Caco-2 (cell line): ENCODE measurements at places on chromosomes 7 and 10. TPM values are rescaled to one million over a fixed set of nuclear protein-coding genes. Genes with fewer than 3 reads are reported as not detected.

GPRIN2 gene
- 3.0 and 3.7 TPM in 2 replicates for total RNA-seq

MICU1 gene
- 68.8 and 83.2 TPM in 2 replicates for total RNA-seq

FAM131B gene
- 20.2 and 22.3 TPM in 2 replicates for total RNA-seq

NRG3 gene
- 0.66 and 1.1 TPM in 2 replicates for total RNA-seq

FAM25C gene
- total RNA-seq = not detected in 2 replicates

CRYGN gene
- total RNA-seq = not detected in 2 replicates

SLC35B4 gene
- total RNA-seq = 17.1 and 18.2 TPM in 2 replicates

PHKG1 gene
- 1.1 and 1.6 TPM in 2 replicates for total RNA-seq

ANKRD26 gene
- 16.2 and 17.5 TPM in 2 replicates for total RNA-seq

AGAP5 gene
- 14.3 and 16.7 TPM in 2 replicates for total RNA-seq

FZD1 gene
- 1.2 and 1.5 TPM in 2 replicates for total RNA-seq

DNA sequence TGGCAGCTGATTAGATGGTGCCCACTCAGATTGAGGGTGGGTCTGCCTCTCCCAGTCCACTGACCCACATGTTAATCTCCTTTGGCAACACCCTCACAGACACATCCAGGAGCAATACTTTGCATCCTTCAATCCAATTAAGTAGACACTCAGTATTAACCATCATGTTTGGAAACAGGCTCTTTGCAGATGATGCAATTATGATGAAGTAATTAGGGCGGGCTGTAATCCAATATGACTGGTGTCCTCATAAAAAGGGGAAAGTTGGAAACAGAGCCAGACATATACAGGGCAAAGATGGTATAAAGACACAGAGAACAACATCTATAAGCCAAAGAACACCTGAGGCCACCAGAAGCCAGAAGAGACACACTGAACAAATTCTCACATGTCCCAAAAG is 658.6 kb downstream of the CCSER2 start:
- no peak for DNase-seq

GRCh38 chr7:36264913-36265516 is 112.0 kb downstream of the EEPD1 start:
- DNase-seq = no peak

DNA sequence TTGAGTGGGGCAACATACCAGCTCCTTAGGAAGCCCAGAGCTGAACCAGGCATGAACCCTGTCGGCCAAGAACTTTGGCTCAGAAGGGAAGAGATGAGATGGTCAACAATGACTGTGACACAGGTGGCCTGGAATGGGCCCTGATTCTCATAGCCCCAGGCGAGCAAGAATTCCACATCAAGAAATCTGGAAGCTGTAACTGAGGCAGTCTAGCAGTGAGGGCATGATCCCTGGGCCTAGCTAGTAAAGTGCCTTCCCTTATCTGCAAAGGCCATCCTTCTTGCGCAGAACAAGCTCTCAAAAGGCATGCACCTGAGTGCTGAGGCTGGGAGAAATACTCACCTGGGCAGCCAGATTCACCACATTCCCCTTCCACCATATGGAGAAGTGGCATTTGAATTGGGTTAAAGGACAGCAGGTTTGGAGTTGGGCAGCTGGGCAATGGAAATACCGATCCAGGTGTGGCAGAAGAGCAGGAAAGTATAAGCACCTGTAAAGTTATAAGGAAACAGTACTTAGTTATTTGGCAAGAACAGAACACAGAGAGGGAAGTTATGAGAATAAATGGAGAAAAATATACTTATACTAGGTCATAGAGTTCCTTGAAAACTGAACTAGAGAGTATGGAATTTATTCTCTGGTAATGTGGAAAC is 78.6 kb upstream of the CAPZA2 start:
- DNase-seq = peak; percentile 62

DNA sequence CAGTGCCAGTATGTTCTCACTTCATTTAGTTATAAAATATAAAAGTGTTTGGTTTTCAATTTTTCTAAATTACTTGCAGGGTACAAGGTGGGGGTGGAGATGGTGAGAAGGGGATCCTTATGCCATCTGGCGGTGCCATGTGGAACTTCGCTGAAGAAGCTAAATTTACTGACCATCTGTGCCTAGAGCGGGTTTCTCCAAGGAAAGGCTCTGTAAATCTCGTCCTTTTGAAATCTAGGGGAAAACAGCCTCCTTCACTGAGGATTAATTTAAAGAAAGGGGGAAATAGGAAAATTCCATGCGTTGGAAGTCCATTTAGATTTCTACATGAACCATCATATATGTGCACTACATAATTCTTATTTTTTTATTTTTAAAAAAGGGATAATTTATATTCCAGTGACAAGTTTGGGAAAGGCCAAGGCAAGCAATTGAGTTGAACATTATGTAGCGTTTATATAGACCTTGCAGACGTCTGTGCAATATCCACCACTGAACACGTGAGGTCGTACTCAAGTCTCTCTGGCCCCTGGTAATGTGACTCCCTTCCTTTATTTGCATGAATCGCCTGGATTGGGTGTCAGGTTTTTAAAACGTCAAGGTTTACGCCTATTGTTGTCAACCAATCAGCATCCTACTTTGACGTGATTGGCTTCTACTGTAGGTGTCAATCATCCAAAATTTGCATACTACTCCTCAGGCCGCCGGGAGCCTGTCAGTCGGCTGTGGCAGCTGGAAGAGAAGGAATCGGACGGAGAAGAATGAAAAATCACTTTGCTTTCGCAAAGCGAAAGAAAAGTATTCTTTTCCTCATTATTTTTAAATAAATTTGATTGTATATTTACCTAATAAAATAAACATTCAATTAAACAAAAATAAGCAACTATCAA is 297.1 kb upstream of the NFE2L3 start:
- DNase-seq = peak; percentile 94

DNA sequence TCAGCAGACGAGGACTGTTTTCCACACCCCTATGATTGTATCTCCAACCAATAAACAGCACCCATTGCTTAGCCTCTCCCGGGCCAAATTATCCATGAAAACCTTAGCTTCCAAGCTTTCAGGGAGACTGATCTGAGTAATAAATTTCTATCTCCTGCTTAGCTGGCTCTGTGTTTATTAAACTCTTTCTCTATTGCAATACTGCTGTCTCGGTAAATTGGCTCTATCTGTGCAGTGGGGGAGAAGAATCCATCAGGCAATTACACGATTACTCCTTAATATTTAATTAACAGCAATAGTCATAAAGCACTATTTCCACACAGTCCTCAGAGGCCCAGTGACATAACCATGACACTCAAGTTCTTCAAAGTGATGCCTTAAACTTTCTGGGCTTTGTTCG is 1122.8 kb downstream of the TYW1 start:
- no peak for DNase-seq

DNA sequence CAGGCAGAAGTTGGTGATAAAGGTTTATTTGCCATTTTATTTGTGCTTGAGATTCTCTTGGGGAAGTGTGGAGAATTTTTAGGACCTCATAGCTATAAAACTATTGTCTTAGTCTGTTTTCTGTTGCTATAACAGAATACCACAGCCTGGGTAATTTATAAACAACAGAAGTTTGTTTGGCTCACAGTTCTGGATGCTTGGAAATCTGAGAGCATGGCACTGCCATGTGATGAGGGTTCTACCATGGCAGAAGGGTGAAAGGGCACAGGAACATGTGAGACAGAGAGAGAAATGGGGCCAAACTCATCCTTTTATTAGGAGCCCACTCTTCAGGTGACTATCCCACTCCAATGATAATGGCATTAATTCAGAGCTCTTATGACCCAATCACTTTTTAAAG is 12.3 kb downstream of the SUN3 start:
- no peak for DNase-seq

GRCh38 chr7:16889305-16889704 is 7.5 kb upstream of the AGR3 start:
- DNase-seq = no peak

DNA sequence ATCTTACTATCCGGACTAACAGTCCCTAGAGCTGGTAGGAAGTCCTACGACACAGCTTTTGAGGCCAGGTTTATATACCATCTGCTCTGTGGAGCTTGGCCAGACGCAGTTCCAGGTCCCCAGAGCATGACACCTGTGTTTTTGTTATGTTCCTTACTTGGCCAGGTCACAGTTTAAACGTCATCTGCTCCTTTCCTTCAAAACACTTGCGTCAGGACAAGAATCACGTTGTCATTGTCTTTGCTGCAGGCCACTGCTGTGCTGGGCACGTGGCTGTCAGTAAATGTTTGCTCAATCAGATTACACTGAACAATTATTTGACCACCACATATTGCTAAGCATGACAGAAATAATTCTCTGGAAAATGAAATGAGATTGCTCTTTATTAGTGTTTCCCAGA is 23.9 kb downstream of the SLC18A2 start:
- no peak for DNase-seq

DNA sequence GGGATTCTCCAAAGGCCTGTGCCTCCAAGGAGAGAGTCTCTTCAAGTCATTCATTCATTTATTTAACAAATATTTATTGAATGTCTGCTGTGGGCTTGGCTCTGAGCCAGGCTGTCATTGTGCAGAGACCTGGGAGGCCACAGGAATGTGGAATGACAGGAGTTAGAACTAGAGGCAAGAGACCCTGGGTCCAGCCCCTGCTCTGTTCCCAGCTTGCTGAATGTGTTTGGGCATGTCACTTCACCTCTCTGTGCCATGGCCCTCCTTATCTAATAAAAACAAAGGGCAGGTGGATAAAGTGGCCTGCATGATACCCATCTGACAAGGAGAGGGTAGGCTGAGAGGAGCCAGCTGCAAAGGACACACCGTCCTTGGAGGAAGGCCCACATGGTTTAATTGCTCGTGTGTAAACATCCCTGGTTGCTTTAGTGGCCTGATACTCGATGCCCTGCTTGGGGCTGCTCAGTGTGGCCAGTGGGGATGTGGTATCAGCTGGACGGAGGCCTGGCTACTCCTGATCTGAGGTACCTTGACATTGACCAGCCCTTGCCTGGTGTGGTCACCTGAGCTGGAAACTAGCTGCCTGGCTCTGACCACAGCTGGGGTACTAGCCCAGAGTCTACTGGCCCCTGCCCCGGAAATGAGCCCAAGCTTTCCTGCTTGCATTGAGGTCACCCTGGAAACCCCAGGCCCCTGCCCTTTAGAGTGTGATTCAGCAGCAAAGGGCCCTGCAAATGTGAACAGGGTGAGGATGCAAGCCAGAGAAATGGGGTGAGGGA is 116.2 kb downstream of the CDH23 start:
- DNase-seq = peak; percentile 80

- peak; percentile 74 for DNase-seq
Observed at GRCh38 chr10:72308320-72308987, 34.7 kb downstream of the DDIT4 start.

GRCh38 chr10:129224065-129224464 is 243.0 kb upstream of the MGMT start:
- DNase-seq = no peak

DNA sequence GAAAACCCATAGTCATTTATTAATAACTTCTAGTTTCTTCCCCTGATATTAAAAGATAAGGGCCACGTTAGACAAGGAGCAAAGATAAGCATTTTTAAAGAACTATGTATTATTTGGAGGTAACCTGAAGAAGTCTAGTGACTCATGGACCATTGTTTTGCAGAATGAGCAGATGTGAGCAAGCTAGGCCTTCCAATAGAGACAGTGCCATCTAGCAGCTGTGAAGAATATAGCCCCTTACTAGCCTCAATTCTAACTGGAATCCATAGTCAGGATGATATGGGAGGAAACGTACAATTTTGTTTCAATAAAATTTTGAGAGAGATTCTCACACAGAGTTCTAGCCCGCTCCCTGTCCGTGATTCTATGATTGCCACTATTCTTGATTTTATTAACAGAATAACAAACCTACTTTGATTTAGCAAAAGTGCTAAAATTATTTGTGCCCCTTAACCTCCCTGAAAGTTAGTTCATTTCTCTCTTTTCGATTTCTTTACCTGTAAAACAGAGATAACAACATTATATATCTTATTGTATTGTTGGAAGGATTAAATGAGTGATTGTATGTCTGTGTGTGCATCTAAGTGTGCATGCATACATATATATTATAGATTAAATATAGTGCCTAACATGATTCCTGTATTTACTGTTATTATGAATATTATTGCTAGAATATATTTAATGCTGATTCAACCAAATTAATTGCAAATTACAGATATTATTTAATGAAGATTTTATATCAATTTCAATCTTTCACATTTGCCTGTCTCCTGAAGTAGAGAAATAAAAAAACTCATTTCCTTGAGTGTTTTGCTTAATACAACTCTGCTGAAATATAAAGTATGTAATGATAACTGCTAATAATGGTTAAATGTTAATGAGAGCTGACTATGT is 22.7 kb downstream of the FAM237B start:
- DNase-seq = peak; percentile 41

DNA sequence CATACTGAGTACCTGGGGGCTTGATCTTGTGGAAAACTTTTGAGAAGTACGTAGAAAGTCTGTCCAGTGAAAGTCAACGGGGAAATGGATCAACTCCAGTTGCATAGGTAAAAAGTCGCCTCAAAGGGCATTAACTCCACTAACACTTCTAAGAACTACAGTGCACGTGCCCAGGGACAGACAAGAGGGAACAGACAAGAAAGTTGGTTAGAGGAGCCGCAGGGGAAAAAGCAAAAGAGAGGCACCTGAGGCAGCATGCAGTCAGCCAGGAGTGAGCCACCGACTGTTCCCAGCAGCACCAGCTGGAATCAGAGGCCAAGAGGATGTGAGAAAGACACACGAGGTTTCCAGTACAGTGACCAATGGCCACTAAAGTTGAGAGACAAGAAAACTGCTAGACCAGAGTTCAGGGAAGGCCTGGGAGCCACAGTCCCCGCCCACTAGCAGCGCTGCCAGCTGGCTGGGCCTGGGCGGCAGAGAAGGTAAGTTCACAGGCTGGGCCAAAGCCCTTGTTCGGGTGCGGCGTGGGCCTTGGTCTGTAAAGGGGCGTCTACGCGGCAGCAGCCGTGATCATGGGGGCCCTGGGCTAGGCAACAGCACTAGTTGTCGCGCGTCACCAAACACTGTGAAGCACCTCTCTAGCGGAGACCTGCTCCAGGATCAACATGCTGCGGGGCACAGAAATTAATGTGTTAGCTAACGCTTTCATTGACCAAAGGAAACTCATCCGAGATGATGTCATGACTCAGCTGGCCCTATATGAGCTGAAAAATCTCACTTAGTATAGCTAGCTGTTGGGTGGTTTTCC is 14.0 kb downstream of the ITGB1 start:
- DNase-seq = no peak

- no peak for DNase-seq
Observed at GRCh38 chr10:31593124-31593523, 274.1 kb downstream of the ZEB1 start.

- peak; percentile 65 for DNase-seq
Observed at GRCh38 chr10:72736176-72736827, 44.4 kb downstream of the MCU start.

DNA sequence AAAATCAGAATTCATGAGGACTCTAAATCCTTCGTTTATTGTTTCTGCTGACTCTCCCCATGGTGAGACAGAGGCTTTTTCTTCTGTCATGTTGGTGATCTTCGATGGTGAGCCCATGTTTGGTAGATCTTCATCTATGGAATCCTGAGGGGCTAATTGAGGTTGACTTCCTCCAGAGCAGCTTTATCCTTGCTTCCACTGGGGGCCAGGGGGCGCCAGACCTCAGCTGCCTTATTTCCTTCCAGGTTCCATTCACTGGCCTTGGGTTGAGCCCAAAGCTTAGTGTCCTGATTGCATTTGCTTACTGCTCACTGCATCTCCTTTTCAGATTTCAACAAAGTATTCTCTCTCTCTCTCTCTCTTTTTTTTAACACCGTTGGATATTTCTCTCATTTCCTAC is 80.7 kb downstream of the GCC1 start:
- no peak for DNase-seq

- DNase-seq = no peak
Observed at GRCh38 chr7:28217143-28217542, 36.5 kb upstream of the JAZF1 start.
